Peyer's patch (tissue), 4 donors: ENCODE measurements at places on chromosomes 5 and 9.

GRCh38 chr5:131323378-131323777 lies 59.5 kb downstream of the CDC42SE2 start:
- DNase-seq: no peak

GRCh38 chr5:33827018-33827707 lies 64.6 kb downstream of the ADAMTS12 start:
- DNase-seq: no peak

DNA sequence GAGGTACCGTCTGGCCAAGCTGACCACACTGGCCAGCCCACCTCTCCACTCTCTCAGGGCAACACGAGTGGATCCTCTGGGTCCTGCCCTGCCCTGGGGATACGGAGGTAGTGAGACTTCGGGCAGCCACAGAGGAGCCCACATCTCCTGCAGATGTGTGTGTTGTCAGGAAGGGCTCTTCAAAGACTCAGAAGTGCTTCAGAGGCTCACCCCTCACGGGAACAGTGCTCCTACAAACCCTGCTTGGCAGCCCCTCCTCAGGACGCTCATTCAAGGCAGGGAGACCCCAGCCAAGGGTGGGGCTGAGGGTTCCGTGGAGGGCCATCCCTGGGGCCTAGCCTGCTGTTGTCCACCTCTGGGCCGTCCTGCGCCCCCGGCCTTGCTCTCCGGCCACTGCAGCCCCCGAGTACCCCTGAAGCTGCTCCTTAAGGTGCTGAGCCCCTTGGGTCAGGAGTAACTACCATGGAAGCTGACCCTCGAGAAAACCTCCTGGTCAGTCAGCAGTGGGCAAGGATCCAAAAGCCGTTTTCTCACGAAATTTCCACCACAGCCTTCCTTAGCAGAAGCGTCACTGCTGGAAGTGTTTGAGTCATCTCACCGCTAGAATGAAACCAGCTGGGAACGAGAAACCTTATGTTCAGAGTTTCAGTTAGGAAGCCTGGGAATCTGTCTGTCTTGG lies 23.2 kb upstream of the LRRC14B start:
- DNase-seq: peak; percentile 19

DNA sequence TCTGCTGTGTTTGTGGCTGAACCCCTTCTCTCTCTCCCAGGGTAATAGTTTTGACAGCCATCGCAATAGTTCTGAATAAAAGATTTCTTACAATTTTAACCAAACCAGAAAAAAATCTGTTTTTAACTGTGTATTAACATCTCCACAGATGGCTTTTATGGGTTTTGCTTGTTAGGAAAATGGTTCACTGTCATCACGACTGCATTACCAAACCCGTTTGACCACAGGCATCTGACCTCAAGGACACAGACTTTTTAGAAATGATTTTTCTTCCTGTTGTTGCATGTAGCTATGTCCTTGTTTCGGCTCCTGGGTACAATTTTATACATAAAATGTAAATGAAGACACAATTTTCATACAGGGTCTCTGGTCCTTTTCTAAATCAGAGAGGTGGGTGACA lies 316.1 kb downstream of the IRX1 start:
- no peak for DNase-seq

DNA sequence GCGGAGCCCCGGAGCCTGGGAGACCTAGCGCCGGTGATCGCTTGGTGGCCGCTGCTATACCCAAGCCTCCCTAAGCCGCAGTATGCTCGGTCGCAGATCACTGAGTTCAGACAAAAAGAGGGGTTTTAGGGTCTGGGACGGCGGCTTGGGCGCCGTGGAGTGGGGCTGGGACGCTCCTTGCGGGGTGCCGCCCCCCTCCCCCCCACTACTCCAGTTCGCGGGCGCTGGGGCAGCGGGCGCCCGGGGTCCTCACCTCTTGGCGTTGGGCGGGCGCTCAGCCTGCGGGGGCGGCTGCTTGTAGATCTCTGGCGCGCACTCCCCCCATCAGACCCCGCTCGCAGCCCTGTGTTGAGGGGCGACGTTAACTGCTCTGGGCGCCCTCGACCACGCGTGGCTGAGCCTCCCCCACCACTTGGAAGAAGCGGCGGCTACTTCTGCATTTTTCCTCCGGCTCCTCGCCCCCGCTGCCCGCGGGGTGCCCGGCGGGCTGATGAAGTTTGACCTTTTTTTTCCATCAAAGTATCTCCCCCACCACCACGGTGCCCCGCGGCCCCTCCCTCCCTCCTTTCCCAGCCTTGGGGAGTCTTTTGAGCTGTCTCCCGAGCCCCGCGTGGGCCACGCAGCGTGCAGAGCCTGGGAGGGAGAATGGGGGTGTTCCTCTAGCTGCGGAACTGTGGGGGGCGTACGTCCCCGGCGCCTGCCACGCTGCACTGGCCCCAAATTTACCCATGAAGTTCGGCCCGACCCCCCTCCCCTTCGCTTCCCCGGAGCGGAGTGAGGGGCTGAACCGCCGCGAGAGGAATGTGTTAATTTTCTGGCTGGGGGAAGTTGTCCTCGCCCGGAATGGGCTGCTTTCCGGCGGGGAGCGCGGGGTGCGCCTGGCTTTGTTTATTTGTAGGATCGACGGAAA lies 1.2 kb downstream of the CXXC5 start:
- DNase-seq: no peak

GRCh38 chr5:134114886-134115805 lies 665 bp downstream of the TCF7 start:
- peak; percentile 83 for DNase-seq

GRCh38 chr9:13628526-13628925 lies 349.0 kb upstream of the MPDZ start:
- DNase-seq: no peak

DNA sequence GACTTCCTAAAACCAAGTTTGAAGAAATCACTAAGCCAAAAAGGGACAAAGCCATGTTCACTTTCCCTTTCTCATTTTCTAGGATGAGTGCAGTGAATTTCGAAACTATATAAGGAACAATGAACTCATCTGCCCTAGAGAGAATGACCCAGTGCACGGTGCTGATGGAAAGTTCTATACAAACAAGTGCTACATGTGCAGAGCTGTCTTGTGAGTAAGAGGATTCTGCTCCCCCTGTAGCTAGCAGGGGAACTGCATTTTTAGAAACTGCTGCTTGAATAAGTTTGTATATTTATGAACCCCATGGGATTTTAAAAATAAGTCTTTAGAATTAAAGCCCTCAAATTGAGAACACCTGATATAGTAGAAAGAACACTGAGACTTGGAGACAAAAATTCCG lies 42.7 kb upstream of the SPINK14 start:
- no peak for DNase-seq

DNA sequence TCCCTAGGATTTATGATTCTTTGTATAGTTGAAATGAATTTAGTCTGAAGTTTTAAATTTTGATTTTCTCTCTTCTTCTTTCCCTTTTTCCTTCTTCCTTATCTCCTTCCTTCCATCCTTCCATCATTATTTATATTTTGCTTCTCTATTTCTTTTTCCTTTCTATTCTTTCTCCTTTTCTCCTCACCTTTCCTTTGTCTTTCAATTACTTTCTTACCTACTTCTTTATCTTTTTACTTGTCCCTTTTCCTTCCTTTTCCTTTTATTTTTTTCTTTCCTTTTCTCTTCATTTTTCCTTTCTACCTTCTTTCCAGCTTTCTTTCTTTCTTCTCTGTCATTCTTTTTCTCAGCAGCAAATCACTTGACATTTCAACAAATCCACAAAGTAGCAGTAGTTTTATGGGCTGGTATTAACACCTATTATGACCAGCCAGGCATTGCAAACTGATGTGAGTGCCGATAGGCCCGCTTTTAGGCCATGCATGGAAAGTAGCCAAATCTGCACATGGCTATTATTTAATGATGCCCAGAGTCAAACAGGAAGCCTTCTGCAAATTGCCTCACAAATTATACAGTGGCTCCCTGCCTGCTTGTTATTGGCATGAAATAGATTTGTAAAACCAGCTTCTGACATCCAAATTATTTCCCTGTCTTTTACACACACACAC lies 37.1 kb upstream of the NR3C1 start:
- no peak for DNase-seq

- DNase-seq: no peak
Measured at GRCh38 chr9:133584167-133584558, 25.0 kb downstream of the FAM163B start.

GRCh38 chr9:110143485-110143884 lies 64.5 kb downstream of the C9orf152 start:
- no peak for DNase-seq

GRCh38 chr5:165574100-165574499 lies 2068.7 kb downstream of the MAT2B start:
- DNase-seq: no peak

- peak; percentile 75 for DNase-seq
Measured at GRCh38 chr5:178895615-178896571, at the start of gene ZFP2. Gene ZFP2 (plus strand): TSS chr5:178895913. CDS start chr5:178931314, 35,401 bp downstream.

DNA sequence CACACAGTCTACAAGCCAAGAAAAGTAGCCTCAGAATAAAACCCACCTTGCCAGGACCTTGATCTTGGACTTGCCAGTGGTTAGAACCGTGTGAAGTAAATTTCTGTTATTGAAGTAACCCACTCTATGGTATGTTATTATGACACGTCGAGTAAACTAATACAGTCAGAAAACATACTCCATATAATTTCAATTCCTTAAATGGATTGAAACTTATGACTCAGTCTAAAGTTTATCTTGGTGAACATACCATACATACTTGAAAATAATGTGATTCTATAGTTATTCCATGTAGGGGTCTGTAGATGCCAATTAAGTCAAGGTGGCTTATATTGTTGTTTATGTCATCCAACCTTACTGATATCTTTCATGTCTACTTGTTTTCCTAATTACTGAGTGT lies 950.7 kb downstream of the TLE4 start:
- no peak for DNase-seq

GRCh38 chr5:72516916-72517315 lies 9.7 kb upstream of the ZNF366 start:
- DNase-seq: no peak

GRCh38 chr5:146967646-146968045 lies 89.1 kb upstream of the PPP2R2B start:
- DNase-seq: no peak

DNA sequence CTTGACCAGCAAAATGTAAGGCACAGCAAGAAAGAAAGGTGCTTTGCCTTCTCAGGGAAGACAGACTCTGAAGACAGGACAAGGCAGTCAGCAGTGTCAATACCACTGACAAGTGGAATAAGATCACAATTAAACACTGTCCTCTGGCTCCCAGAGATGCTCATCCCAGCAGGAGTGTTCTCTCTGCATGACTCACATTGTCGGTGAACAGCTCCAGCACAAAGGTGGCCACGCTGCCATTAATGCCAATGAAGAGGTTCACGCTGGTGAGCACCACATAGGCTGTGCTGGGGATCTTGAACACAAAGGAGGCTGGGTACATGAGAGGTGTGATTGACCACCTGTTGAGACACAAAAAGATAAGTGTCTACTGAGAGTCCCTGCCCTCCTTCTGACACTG lies 31.9 kb downstream of the NIPSNAP3B start:
- DNase-seq: no peak

DNA sequence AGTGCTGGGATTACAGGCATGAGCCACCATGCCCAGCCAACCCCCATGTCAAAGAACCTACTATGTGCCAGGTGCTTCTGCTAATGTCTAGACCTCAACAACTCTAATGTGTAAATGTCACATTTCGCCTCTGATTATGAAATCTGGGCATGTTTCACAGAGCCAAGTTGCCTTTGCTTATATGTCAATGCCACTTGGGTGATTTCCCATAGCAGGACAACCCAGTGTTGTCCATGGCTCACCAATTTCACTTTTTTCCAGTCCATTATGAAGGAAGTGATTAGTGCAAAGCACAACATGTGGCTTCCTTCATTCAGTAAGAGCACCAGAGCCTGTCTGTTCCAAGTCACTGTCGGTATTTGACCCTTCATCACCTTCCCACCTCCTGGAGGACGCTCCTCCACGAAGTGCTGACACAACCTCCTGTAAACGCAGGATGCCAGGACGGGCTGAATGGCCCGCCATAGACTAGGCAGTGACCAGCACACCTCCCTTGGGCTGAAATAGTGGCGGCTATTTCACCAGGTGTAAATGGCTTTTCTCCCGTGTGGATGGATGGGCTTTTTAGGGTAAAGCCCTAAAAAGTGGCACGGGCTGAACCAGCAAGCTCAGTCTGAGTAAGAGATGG lies 962 bp upstream of the PKN3 start:
- DNase-seq: no peak

DNA sequence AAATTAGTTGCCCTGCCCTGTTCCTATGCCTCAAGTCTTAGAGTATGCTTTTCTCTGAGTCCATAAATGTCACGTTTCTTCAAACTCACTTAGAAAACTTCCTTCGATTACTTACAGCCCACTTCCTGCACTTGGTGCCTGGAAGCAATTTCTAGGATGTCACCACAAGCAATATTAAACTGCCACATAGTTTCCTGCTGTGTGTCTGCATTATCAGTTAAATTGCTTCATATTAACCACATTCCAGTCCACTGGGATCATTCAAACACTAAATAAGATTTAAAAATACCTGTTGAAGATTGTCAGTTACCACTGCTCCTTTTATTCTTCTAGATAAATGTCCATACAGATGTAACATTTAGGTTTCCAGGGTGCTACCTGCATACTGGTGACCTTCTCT lies 4.1 kb downstream of the DENND1A start:
- DNase-seq: no peak

DNA sequence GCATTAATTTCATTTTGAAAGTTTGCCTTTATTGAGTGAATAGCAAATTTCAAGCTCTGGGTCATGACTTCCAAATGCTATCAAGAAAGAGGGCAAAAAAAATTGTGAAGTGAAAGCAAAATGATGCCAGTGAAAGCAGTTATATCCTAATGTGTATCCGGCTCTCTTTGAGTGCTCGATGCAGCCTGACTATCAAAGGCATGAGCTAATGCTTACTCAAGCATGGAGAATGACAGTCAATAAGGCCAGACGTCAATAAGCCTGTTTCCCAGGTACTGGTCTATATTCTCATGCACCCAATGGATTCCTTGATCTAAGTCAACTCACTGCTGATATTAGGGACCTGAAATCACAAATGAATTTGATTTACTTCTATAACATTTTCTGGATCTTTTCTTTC lies 435.5 kb downstream of the CAAP1 start:
- no peak for DNase-seq

GRCh38 chr5:17907094-17907493 lies 272.8 kb downstream of the TAF11L14 start:
- DNase-seq: no peak

- DNase-seq: no peak
Measured at GRCh38 chr5:31193116-31193515, 370 bp upstream of the CDH6 start.

DNA sequence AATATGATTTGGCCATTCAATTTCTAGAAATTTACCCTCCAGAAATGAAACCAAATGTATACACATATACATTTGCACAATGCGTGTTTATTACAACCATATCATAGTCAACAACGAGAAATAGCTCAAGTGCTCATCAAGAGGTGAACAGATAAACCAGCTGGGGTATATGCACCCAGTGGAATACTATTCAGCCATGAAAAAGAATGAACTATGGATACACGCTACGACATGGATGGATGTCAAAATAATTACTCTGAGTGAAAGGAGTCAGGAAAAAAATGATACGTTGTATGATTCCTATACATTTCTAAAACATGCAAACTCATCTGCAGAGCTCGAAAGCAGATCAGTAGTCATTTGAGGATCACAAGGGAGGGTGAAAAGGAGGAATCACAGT lies 441.5 kb upstream of the ADAMTS16 start:
- no peak for DNase-seq
